ENCODE measurements at places on chromosomes 7 and 10.

- DNase-seq: no peak
Measured at GRCh38 chr10:71797533-71798307, 24.4 kb upstream of the VSIR start.

DNA sequence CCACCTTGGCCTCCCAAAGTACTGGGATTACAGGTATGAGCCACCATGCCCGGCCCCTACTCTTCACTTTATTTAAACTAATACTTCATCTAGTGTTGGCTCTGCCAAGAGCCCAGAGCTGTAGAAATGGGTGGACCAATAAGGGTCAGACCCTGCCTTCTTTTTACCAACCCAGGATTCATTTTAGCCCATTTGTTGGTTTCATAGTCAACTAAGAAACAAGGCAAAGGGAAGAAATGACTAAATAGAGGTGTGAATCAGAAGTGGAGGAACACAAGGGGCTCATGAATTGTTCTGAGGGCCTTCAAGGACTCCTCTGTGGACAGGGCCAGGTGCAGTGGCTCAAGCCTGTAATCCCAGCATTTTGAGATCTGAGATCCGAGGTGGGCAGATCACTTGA, 1.1 kb downstream of the ANKRD2 start:
- no peak for DNase-seq

DNA sequence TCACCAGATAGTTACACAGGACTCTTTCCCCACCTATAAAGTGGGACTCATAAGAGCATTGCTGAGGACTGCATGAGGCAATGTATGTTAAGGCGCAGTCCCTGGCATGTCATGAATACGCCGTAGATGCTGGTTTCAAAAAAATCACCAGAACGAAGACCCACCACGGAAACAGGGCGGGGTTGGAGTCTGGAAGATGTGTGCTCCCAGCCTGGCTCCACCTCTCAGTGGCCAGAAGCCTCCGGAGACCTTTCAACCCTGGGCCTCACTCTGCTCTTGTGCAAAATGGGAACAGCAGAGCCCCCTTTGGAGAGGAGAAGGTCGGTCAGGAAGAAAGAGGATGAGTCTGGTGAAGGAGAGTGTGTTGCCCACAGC, 12.4 kb upstream of the ZMIZ1 start:
- no peak for DNase-seq

DNA sequence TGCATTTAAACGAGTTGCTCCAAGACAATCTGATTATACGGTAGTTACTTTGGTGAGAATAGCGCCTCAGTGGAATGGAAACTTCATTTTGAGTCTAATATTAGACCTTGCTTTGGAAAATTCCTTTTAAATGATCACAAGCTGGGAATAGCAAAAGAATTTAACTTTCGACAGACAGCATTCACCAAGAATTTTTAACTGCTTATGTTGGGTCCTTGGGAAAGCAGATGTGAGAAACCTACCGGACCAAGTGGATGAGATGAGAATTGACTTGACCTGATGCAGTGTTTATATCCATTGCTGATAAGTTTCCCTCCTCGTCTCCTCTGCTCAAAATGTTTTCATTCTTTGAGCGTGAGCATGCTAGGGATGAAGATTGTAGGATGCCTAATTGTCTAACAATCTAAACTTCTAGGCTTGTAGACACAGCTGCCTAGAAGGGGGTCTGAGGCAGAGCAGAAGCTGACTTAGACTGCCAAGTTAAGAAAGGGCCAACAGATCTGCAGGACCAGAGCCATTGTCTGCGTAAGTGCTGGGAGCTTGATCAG, 126.9 kb downstream of the CNNM2 start:
- no peak for DNase-seq

- DNase-seq: no peak
Measured at GRCh38 chr10:15787426-15787825, 67.7 kb upstream of the ITGA8 start.

DNA sequence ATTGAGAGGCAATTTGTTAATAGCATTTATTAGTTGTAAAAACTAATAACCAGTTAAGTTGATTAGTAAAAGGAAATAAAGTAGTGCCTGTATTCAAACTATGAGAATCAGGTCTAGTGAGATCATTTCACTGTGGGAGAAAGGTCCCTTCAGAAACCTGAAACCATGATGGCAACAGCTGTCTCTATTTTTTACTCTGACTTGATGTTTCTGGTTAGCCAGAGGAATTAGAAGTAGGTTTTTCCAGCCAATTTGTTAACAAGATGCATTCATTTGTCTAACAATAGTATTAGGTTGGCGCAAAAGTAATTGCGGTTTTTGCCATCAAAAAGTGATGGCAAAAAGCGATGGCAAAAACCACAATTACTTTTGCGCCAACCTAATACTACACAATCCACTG, 272.2 kb upstream of the YAE1 start:
- no peak for DNase-seq

- no peak for DNase-seq
Measured at GRCh38 chr7:22394739-22395138, 37.8 kb upstream of the RAPGEF5 start.
